ENCODE measurements at places on chromosomes 6 and 20. TPM values are rescaled to one million over a fixed set of nuclear protein-coding genes. Genes with fewer than 3 reads are reported as not detected.
A peak's percentile ranks its signal among the peaks of the same experiment; 100 is the strongest.

Gene EFCAB8
- 0.41 TPM for total RNA-seq

Gene PPP1R16B
- 0.41 TPM for total RNA-seq

Gene SLC35B3
- total RNA-seq: 32.4 TPM

Gene CLPSL2
- not detected for total RNA-seq

Gene TSPO2
- total RNA-seq: not detected

Gene PRICKLE4
- 3.1 TPM for total RNA-seq

GRCh38 chr20:33299111-33299603 lies 16.1 kb downstream of the BPIFB1 start:
- no peak overlapping the region for H3K4me3 ChIP-seq
- H3K27me3 ChIP-seq: no peaks in the 10 kb centered on the region
- H3K4me1 ChIP-seq: no peaks in the 10 kb centered on the region
- peak; percentile 6 for DNase-seq

- H3K4me1 ChIP-seq: peaks cover 9% of the 10 kb centered on the region
- no peaks in the 10 kb centered on the region for H3K27me3 ChIP-seq
- no peak overlapping the region for H3K4me3 ChIP-seq
- peak; percentile 42 for DNase-seq
These were observed 6.5 kb upstream of the BCAS4 start for GRCh38 chr20:50788045-50788991.

- no peak overlapping the region for H3K4me3 ChIP-seq
- H3K4me1 ChIP-seq: peaks cover 9% of the 10 kb centered on the region
- peak; percentile 76 for DNase-seq
These were observed 412.8 kb downstream of the CDC5L start for GRCh38 chr6:44800171-44800783.

GRCh38 chr6:150354754-150355571 lies 13.8 kb upstream of the IYD start:
- H3K27me3 ChIP-seq: no peaks in the 10 kb centered on the region
- peak; percentile 60 for DNase-seq
- no peak overlapping the region for H3K4me3 ChIP-seq
- H3K36me3 ChIP-seq: no peaks in the 10 kb centered on the region
- H3K27ac ChIP-seq: no peak overlapping the region
- peaks cover 23% of the 10 kb centered on the region for H3K4me1 ChIP-seq

- no peak for DNase-seq
- no peaks in the 10 kb centered on the region for H3K4me1 ChIP-seq
- H3K27ac ChIP-seq: no peak overlapping the region
- no peak overlapping the region for H3K4me3 ChIP-seq
- H3K27me3 ChIP-seq: peaks cover 35% of the 10 kb centered on the region
These were observed 57.9 kb downstream of the VEGFA start for GRCh38 chr6:43827898-43828297.

GRCh38 chr6:10386220-10386619 lies 28.7 kb downstream of the TFAP2A start:
- H3K4me3 ChIP-seq: no peak overlapping the region
- no peak overlapping the region for H3K27ac ChIP-seq
- H3K27me3 ChIP-seq: peaks cover 100% of the 10 kb centered on the region
- no peaks in the 10 kb centered on the region for H3K4me1 ChIP-seq

DNA sequence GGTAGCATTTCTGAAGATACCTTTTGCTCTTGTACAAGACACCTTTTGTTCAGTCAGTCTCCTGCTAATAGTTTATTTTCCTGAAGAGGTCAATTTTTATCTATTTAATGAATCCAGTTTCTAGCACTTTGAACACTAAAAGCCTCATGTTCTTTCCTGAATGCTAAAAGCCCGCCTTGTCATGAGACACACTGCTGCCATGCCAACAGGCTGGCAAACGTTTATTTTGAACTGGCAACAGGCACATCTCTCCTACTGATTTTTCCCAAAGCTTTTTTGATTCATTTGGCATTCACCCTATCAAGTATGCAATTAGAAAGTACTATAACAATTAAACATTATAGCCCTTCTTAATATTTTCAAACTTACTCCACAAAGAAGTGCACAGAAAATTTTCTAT lies 421.2 kb upstream of the EYS start:
- H3K27ac ChIP-seq: no peak overlapping the region
- no peak for DNase-seq
- H3K4me3 ChIP-seq: no peak overlapping the region
- no peaks in the 10 kb centered on the region for H3K4me1 ChIP-seq
- no peaks in the 10 kb centered on the region for H3K36me3 ChIP-seq
- H3K27me3 ChIP-seq: no peaks in the 10 kb centered on the region

DNA sequence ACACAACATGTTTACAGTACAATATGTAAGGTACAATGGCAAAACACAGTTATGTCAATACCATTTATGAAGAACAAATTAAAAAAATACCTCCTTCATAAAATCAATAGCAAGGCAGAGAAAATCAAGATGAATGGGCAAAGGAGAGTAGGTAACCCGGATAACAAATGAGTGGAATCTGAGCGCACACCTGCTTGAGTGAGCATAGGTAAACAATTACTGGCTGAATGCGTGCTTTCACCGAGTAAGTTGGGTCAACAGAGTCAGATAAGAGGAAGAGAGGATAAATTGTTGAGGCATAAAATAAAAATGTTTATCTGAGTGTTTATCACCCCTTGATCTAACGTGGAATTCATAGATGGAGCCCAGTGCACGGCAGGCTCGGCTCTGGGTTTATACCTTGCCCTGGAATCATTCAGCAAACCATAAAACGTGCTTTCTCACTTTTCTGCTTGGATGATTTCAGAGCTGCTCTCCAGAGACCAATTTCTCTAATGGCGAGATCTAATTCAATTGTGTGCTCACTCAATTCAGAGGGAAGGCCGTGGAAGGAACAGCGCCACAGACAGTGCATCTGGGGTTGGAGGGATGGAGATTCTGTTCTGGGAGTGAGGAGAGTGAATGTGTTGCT lies 224.8 kb upstream of the MAP3K7 start:
- no peak for DNase-seq
- no peaks in the 10 kb centered on the region for H3K27me3 ChIP-seq
- no peaks in the 10 kb centered on the region for H3K36me3 ChIP-seq
- H3K4me1 ChIP-seq: no peaks in the 10 kb centered on the region

DNA sequence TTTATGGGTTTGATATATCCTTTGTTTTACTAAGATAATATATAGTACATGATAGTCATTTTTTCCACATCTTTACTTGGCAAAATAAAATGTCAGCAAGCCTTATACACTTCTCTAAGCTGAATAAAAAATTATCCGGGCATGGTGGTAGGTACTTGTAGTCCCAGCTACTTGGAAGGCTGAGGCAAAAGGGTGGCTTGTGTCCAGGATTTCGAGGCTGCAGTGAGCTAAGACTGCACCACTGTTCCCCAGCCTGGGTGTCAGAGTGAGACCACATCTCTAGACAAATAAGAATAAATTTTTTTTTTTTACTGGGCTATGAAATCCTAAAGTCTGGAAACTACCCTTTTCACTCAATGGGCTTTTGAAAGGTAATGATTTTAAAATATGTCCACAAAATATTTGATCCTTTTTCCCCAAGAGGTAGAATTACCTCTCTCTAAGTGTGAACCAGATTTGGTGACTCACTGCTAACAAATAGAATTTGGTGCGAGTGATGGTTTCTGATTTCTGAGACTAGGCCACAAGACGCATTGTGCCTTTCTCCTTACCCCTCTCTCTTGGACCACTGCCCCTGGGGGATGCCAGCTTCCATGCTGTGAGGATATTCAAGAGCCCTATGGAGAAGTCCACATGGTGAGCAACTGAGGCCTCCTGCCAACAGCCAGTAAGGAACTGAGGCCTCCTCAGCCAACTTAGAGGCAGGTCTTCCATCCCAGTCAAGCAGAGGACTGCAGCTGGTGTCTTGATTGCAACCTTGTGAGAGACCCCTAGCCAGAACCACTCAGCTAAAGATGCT lies 84.2 kb upstream of the ZNFX1 start:
- H3K27ac ChIP-seq: no peak overlapping the region
- no peak overlapping the region for H3K4me3 ChIP-seq
- peaks cover 13% of the 10 kb centered on the region for H3K27me3 ChIP-seq

DNA sequence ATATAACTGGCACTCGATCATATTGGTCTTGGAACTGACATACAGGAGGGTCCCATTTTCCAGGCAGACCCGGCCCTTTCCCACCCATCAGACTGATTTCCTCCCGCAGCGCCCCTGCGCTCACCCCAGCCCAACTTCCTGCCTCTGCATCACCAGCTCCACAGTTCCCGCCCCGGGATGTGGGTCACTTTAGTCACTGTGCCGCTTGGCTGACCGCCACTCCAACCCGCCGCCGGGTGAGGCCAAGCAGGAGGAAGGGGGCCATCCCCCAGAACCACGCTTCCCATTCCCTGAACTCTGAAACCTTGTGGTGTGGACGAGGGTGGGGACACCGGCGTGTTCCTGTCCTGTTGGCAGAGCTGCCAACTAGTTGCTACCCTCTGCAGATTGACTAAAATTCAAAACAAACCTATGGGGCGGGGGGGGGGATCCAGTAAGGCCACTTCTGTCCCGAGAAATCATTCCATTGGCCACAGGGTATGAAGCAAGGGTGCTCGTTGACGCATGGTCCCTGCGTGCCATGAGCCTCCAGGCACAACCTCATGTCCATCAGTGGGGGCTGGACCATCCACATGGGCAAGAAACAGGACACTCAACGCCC lies 12.3 kb downstream of the TGM2 start:
- H3K27ac ChIP-seq: peak overlapping the region; percentile 70
- peaks cover 34% of the 10 kb centered on the region for H3K4me1 ChIP-seq

GRCh38 chr6:68636666-68637065 lies 1.6 kb downstream of the ADGRB3 start:
- DNase-seq: no peak
- no peak overlapping the region for H3K27ac ChIP-seq
- H3K27me3 ChIP-seq: peaks cover 35% of the 10 kb centered on the region
- H3K4me1 ChIP-seq: no peaks in the 10 kb centered on the region
- H3K4me3 ChIP-seq: peak overlapping the region; percentile 16

GRCh38 chr6:94510877-94511276 lies 1066.5 kb upstream of the MANEA start:
- H3K4me1 ChIP-seq: no peaks in the 10 kb centered on the region
- H3K27ac ChIP-seq: no peak overlapping the region
- H3K27me3 ChIP-seq: no peaks in the 10 kb centered on the region
- H3K4me3 ChIP-seq: no peak overlapping the region
- no peaks in the 10 kb centered on the region for H3K36me3 ChIP-seq
- DNase-seq: no peak

DNA sequence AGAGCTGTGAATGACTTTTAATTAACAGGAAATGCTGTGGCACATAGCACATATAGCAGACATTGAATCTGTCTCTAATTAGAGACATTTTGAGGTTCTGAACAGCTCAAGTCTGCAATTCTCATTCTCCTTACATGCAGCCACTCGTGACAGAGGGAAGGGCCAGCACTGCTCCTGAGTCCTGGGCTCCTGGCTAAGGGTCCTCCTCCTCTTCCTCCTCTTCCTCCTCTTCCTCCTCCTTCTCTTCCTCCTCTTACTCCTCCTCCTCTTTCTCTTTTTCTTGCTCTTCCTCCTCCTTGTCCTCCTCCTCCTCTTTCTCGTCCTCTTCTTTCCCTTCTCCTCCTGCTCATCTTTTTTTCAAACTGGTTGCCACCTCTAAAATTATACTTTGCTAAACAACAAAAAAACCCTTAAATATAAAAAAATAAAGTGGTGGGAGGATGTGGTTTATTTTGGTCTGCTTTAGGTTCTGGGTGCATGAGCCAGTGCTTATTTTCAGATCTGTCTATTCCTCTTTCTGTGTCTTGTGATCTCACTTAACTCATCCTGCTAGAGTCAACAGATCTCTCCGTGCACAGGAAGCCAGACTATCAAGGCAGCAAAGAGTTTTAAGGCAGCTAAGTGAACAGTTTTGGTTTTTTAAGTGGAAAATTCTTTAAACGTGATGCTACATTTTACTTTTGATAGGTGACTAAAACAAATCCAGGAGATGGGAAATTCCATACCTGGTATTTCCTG lies 159.3 kb downstream of the CD83 start:
- no peaks in the 10 kb centered on the region for H3K36me3 ChIP-seq
- H3K4me3 ChIP-seq: no peak overlapping the region
- peak; percentile 54 for DNase-seq
- H3K27me3 ChIP-seq: no peaks in the 10 kb centered on the region
- H3K27ac ChIP-seq: no peak overlapping the region

- peak; percentile 38 for DNase-seq
- H3K27me3 ChIP-seq: no peaks in the 10 kb centered on the region
- H3K4me1 ChIP-seq: peaks cover 27% of the 10 kb centered on the region
- H3K4me3 ChIP-seq: no peak overlapping the region
- H3K27ac ChIP-seq: no peak overlapping the region
These were observed 54.9 kb downstream of the PXDC1 start for GRCh38 chr6:3696525-3697088.
